Testis (tissue), 5 donors: ENCODE measurements at places on chromosomes 7 and 10. TPM values are rescaled to one million over a fixed set of nuclear protein-coding genes. Genes with fewer than 3 reads are reported as not detected.

GRCh38 chr10:30996481-30997005, 35.1 kb downstream of the ZNF438 start:
- peaks cover 11% of the 10 kb centered on the region for H3K4me1 ChIP-seq
- no peaks in the 10 kb centered on the region for H3K36me3 ChIP-seq
- no peaks in the 10 kb centered on the region for H3K27me3 ChIP-seq
- H3K4me3 ChIP-seq, result no peak overlapping the region
- H3K27ac ChIP-seq, result no peak overlapping the region

DNA sequence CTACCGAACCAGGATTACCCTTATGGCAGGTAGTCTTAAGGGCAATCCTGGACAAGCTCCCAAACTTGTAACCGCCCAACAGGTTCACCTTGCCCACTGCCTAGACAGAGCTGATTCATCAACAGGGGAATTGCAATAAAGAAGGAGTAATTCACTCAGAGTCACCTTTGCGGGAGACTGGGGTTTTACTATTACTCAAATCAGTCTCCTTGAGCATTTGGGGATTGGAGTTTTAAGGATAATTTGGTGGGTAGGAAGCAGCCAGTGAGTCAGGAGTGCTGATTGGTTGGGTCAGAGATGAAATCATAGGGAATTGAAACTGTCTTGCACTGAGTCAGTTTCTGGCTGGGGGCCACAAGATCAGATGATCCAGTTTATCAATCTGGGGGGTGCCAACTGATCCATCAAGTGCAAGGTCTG, 25.3 kb downstream of the HK1 start:
- no peaks in the 10 kb centered on the region for H3K36me3 ChIP-seq
- no peaks in the 10 kb centered on the region for H3K4me1 ChIP-seq
- H3K27ac ChIP-seq, result no peak overlapping the region
- no peak overlapping the region for H3K4me3 ChIP-seq
- no peak for DNase-seq

- H3K27me3 ChIP-seq, result no peaks in the 10 kb centered on the region
- H3K36me3 ChIP-seq, result no peaks in the 10 kb centered on the region
- no peak overlapping the region for H3K27ac ChIP-seq
- no peak for DNase-seq
- no peaks in the 10 kb centered on the region for H3K4me1 ChIP-seq
Observed at GRCh38 chr7:17126413-17127268, 171.8 kb upstream of the AHR start.

DNA sequence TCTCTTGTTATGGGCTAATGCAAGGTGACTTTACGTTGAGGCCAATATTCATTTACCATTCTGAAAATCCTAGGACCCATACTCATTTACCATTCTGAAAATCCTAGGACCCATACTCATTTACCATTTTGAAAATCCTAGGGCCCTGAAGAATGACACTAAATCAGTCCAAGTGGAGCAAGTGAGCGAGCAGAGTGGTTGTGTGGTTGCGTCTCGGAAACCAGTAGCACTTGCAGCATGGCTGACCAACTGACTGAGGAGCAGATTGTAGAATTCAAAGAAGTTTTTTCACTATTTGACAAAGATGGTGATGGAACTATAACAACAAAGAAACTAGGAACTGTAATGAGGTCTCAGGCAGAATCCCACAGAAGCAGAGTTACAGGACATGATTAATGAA, 6.9 kb downstream of the SAR1A start:
- DNase-seq, result no peak
- H3K4me3 ChIP-seq, result no peak overlapping the region
- H3K4me1 ChIP-seq, result peaks cover 7% of the 10 kb centered on the region
- H3K36me3 ChIP-seq, result no peaks in the 10 kb centered on the region

- H3K4me1 ChIP-seq, result no peaks in the 10 kb centered on the region
- H3K27me3 ChIP-seq, result no peaks in the 10 kb centered on the region
- no peak for DNase-seq
Observed at GRCh38 chr10:130371156-130371555, 235.0 kb downstream of the GLRX3 start.

- H3K27me3 ChIP-seq, result no peaks in the 10 kb centered on the region
- H3K4me1 ChIP-seq, result no peaks in the 10 kb centered on the region
- no peak overlapping the region for H3K4me3 ChIP-seq
- no peak for DNase-seq
Observed at GRCh38 chr7:133568544-133568943, 315.7 kb downstream of the EXOC4 start.

DNA sequence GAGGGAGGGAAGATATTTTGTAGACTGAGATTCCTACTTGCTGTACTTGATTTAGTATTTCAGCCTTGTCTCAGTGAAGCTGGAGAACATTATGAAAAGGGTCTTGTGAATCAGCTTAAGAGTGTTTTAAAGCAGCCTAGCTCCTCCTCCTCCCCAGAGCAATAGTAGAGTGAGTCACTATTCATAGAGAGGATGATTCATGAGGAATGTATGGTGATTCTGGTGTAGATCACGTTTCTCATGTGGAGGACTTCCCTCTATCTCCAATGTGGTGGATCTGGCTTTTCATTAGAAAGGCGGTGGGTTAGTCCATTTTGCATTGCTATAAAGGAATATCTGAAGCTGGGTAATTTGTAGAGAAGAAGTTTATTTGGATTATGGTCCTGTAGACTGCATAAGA, 340.1 kb upstream of the CHRM2 start:
- no peaks in the 10 kb centered on the region for H3K36me3 ChIP-seq
- no peaks in the 10 kb centered on the region for H3K4me1 ChIP-seq
- no peak overlapping the region for H3K27ac ChIP-seq
- no peak overlapping the region for H3K4me3 ChIP-seq
- no peak for DNase-seq
- H3K27me3 ChIP-seq, result no peaks in the 10 kb centered on the region

The EGR2 gene
- 6.8 TPM for total RNA-seq
